ENCODE measurements at places on chromosomes 1 and 21. TPM values are rescaled to one million over a fixed set of nuclear protein-coding genes. Genes with fewer than 3 reads are reported as not detected.

The ABCG1 gene
- total RNA-seq, result 27.8 TPM

- H3K4me1 ChIP-seq, result peaks cover 7% of the 10 kb centered on the region
- no peaks in the 10 kb centered on the region for H3K36me3 ChIP-seq
- no peaks in the 10 kb centered on the region for H3K27me3 ChIP-seq
- no peak overlapping the region for H3K4me3 ChIP-seq
- H3K27ac ChIP-seq, result no peak overlapping the region
Observed at GRCh38 chr1:198088360-198089071, 68.3 kb upstream of the NEK7 start.

DNA sequence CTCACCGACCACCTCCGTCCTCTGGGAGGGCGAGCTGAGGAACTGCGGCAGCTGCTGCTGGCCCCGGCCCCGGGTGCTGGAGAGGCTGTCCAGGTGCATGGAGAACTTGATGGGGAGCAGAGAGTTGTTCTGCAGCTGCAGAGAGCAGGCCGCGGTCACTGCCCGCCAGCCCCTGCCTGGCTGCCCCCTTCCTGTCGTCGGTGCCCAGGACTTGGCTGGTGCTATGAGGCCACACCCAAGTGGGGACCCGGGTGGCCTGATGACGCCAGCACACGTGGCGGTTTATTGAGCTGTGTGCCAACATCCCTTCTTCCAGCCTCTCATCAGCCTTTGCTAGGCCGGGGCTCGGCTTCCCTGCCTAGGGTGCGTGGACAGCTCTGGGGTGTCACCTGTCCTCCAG is 5.3 kb upstream of the TMEM52 start:
- no peak overlapping the region for H3K4me3 ChIP-seq
- DNase-seq, result no peak
- H3K4me1 ChIP-seq, result peaks cover 2% of the 10 kb centered on the region
- no peaks in the 10 kb centered on the region for H3K36me3 ChIP-seq
- H3K27ac ChIP-seq, result no peak overlapping the region
- no peaks in the 10 kb centered on the region for H3K27me3 ChIP-seq

DNA sequence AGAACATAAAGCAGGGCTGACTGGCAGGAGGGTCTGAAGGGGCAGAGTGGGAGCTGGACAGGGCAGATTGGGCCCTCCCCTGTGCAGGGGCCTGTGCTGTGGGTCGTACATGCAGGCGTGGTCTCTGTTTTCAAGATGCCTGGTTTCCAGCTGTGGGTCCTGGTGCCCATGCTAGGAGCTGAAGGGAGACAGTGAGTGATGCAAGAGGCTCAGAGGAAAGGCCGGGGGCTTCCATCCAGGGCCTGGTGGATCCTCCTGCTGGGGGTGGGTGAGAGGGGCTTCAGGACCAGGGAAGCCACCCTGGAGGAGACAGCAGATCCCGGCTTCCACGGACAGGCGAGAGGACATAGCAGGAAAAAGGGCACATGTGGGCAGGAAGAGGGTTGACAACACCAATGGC is 349.0 kb upstream of the VAMP3 start:
- DNase-seq, result no peak
- no peaks in the 10 kb centered on the region for H3K36me3 ChIP-seq
- no peak overlapping the region for H3K4me3 ChIP-seq
- no peak overlapping the region for H3K27ac ChIP-seq
- peaks cover 4% of the 10 kb centered on the region for H3K27me3 ChIP-seq

The NTRK1 gene
- 0.67 TPM for total RNA-seq
